ENCODE measurements at places on chromosomes 3 and 15. TPM values are rescaled to one million over a fixed set of nuclear protein-coding genes. Genes with fewer than 3 reads are reported as not detected.

DNA sequence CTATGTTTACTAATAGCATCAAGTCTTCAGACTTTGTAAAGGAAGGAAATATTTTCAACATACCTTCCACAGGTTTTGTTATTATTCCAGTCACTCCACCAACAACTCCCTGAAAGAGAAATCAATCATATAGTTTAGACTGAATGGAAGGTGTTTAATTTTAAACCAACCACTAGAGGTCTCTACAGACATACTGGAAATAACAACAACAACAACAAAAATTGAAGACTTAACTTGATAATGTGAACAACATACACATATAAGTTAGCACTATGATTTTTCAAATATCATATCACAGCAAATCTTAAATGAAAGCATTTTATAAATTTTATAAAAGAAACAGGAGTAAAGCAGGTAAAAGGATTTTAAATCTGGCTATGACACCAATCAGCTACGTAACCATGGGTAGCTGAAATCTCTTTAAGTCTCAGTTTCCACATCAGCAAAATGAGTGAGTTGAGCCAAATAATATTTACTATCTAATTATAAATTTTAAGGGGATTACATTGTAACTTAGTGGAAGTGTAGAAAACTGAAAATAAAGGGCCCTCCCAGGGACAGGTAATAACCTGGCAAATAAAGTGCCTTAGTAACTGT lies 188.2 kb downstream of the VPS13C start:
- no peak for DNase-seq

- no peak for DNase-seq
Observed at GRCh38 chr15:95458721-95459120, 871.8 kb upstream of the NR2F2 start.

DNA sequence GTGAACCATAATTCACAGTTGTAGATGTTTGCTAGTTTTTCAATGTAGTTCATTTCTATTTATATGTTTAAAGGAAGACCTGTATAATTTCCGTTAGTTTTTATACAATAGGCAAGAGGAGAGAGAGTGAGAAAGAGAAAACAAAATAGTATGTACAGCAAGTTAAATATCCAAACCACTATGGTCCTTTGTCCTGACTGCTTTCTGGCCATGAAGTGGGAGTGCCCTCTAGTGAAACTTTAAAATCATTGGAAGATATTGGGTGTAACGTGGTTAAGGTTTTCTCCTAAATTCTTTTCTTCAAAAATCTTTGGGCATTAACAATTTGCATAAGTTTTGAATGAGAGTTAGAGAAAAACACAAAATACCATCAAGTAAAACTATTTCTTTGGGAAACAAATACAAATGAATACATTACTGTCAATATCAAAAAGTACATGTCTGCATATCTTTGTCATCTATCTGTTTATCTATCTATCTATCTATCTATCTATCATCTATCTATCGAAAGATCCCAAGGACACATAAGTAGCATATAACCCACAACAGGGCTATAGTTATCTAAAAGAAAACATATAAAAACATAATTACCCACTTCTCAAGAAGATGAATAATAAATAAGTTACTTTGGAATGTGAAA lies 534.6 kb upstream of the ATP11B start:
- DNase-seq: peak; percentile 50

Gene SEMA4B
- total RNA-seq: 67.3 TPM

Gene PCSK6
- 4.0 TPM for total RNA-seq

Gene TRH
- total RNA-seq: not detected

Gene PLS1
- 165 TPM for total RNA-seq
